ENCODE measurements at places on chromosomes 4 and X.

DNA sequence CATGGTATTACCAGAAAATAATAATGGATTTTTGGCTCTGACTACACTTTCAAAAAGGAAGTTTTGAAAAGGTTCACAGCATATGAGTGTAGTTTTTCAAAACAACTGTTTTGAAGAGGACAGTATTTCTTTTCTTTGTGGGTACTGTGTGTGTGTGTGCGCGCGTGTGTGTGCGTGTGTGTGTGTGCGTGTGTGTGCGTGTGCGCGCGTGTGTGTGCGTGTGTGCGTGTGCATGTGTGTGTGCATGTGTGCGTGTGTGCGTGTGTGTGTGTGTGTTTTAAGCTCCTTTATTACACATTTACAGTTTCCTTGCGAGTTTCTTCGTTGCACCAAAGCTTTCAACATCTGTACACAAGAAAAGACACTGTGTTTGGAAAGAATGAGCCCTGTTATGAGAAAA lies 755.4 kb downstream of the SH3BGRL start:
- DNase-seq, result no peak

DNA sequence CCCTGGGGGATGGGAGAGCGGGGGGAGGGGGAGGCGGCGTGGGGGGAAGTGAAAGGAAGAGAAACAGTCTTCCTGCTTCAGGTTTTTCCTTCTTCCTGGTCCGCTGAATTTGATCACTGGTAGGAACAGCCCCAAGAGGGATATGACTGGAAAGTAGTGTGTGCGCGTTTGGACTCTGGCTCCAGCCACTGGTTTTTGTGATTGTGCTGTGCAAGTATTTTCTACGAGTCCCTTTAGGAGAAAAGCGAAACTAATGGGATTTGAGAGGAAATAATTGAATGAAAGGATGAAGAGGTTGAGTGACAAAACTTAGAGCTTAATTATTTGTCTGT lies 836 bp downstream of the PRRG1 start:
- no peak for DNase-seq

GRCh38 chrX:130415201-130415600 lies 13.4 kb downstream of the RBMX2 start:
- no peak for DNase-seq

DNA sequence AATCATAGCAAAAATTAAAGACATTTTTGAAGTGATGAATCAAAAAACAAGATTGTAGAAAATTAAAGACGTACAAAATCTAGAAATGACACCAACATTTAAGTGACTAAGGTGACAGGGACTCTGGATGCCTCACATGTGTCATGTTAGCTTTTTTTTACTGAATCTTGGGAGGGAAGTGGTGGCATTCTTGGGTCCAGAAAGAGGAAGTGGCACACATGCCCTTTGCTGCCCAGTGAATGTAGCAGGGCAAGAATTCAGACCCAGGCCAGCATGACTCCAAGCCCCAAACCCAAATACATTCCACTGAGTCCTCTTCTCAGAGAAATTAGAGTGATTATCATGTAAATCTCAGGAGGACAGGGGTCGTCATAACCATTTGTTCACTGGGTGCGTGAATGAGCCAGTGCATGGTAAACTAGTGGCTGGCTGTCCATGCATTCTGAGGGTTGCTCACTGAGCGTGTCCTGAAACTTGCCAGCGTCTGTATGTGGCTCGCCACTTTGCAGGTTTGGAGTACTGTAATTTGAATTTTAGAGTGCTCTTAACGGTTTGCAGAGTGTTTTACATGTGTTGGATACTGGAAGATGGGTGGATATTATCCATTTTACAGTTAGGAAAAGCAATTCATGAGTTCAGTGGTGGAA lies 55.4 kb upstream of the TBC1D14 start:
- DNase-seq, result no peak

DNA sequence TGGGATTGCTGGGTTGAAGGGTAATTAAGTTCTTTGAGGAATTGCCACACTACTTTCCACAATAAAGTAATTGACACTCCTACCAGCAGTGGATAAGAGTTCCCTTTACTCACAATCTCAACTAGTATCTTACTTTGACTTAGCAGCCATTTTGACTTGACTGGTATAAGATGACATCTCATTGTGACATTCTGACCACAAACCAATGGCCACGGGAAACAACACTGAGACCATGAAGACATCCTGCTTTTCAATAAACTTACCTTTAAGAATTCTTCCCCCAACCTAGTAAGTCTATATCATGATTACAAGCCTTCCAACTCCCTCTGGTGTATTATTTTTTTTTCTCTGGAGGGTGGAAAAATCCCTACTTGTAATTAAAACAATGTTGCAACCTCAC lies 66.9 kb upstream of the WDR1 start:
- no peak for DNase-seq

DNA sequence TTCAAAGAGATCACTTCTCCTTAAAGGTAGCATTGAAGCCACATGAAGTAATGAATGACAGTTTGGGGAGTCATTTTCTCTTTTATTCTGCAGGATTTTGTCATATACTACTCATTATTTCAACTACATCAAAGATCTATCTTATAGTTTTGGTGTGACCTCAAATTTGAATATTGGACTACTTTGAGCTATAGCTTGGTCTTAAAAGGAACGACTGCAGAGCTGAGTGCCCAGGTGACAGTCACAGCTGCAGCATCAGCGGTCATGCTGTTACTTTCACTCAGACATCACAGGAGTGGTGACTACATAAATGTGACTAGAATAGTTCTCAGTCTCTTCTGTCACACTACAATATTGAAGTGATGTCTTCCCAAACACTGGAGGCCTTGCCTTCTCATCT lies 10.7 kb upstream of the SPCS3 start:
- DNase-seq, result no peak

DNA sequence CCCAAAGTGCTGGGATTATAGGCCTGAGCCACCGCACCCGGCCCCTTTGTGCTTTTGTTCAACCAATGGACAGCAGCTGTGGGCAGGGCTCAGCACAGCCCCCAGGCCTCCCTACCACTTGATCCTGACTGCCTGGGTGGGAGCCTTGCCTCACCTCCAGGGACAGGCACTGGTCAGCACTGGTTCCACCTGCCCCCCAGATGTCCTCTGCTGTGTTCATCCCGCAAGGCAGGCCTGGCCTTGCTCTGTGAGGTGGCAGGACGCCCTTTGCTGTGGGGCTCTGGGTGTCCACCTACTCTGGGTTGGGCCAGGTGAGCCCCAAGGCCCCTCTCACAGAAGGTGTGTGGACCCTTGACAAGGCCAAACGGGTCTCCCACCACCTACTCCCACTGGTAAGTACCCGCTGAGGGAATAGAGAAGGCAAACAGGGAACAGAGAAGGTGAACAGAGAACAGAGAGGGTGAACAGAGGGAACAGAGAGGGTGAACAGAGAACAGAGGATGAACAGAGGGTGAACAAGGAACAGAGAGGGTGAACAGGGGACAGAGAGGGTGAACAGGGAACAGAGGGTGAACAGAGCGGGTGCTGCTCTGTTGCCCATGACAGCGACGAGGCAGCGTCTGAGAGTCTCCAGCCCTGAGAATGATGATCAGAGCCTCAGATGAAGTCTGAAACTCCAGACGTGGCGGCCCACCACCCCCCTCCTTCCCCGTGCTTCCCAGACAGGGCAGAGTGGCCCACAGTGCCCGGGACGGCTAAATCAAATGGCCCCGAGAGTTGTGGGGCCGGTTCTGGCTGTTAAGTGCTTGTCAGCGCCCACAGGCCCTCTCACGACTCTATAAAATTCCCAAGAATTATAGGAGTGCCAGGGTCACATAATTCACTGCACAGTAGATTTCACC lies 55.0 kb upstream of the NKX1-1 start:
- DNase-seq, result no peak

- no peak for DNase-seq
These were observed 51.4 kb upstream of the GABRA2 start for GRCh38 chr4:46441136-46441859.

DNA sequence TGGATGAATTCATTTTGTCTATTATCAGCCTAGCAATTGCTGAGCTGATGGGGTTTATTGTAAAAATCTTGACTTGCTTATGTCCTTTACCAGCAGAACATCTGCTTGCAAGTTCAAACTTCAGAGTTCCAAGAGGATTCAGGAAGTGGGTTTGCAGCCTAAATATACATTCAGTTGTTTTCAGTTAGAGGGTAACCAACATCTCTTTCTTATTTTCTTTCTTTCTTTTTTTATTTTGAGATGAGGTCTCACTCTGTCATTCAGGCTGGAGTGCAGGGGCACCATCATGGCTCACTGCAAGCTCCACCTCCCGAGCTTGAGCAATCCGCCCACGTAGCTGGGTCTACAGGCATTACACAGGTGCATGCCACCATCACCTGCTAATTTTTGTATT lies 31.4 kb upstream of the FHL1 start:
- DNase-seq, result no peak

- no peak for DNase-seq
These were observed 94.5 kb upstream of the DHRSX start for GRCh38 chrX:2595258-2595657.

All from substantia nigra (tissue), 51 donors.